RWPE1 (cell line): ENCODE measurements at places on chromosomes 5 and 9.

DNA sequence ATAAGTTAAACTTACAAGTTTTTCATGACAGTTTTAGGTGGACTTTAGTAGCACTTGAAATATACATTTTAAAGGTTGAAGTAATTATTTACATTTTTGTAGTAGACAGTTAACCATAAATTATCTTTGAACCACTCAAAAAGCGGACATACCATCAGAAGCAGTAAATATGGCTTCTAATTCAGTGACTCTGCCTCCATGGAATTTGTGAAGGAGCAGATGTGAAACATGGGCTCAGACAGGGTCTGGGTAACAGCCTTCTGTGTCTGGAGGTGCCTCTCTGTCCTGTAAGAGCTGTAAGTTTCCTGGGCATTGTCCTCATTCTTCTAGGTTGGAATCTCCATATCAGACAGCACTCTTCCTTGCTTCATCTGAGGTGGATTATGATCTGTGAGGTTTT is 12.4 kb downstream of the RLN2 start:
- no peak for DNase-seq

DNA sequence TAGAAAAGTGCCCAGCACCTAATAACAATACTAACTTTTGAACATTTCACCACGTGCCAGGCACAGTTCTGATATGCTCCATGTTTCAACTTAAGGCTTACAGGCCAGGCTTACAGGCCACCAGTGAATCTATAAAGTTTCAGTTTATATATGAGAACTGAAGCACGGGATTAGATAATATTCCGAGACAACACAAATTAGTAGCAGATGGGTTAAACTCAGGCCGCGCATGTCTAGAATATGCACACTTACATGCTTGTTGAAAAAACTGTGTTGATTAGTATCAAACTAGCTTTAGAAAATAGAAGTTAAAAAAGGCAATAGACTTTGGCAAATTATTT is 587.9 kb downstream of the MTRR start:
- no peak for DNase-seq

DNA sequence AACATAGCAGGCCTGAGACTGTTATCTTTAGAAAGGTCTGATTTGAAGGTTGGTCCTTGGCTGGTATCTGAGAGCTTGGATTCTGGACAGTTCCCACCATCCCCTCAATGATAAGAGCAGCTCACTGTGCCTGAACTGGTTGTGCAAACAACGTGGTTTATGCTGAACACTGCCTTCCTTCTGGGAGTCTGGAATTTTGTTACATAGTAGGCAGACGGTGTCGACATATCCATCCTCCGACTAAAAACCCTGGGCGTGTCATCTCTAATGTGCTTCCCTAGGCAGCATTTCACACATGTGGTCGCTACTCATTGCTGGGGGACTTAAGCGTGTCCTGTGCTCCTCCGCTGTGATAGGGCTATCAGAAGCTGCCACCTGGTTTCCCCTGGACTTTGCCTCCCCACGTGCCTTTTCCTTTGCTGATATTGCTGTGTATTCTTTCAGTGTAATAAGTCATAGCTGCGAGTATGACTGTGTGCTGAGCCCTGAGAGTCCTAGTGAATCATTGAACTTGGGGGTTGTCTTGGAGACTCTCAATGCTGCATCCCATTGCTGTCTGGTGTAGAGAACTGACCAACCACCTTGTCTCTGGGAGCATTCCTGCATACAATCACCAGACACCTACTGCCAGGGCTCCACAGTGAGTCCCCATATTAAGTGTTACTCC is 119.1 kb upstream of the TBC1D2 start:
- DNase-seq: peak; percentile 52

DNA sequence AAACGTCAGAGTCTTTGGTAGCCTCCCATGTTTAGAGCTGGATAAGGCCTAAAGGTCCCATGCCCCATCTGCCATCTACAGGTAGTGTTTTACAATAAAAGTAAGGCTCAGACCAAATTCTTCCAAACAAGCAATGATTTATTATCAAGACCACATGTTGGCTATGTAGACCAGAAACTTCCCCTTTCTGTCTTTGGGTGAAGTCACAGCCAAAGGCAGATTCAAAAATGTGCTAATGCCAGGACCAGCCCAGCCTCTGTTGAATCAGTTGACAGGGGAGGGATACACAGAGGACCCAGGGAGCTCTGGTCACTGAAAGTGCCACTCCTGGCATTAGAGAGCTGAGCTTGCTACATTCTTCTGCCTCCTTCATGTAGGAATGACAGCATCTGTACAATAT is 360.8 kb downstream of the NTRK2 start:
- no peak for DNase-seq

DNA sequence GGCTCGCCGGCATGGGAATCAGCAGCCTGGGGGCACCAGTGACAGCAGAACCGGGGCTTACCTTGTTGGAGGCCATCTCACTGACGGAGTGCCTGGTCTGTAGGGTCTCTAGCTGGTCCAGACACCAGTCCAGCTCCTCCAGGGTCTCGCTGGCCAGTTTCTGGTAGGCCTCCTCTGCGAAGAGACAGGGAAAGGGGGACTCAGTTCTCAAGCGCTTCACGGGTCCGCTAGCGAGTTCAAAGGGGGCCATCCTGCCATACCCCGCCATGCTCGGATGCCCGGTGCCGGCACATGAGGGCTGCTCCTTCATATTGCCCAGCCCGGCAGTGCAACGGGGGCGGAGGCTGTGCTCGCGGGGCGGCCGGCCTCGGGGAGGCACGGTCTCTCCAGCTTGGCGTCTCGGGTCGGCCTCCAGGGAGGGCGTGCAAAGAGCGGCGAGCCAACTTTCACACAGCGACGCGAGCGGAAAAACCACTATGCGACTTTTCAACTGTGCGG is 456.0 kb downstream of the RAB3C start:
- DNase-seq: no peak

DNA sequence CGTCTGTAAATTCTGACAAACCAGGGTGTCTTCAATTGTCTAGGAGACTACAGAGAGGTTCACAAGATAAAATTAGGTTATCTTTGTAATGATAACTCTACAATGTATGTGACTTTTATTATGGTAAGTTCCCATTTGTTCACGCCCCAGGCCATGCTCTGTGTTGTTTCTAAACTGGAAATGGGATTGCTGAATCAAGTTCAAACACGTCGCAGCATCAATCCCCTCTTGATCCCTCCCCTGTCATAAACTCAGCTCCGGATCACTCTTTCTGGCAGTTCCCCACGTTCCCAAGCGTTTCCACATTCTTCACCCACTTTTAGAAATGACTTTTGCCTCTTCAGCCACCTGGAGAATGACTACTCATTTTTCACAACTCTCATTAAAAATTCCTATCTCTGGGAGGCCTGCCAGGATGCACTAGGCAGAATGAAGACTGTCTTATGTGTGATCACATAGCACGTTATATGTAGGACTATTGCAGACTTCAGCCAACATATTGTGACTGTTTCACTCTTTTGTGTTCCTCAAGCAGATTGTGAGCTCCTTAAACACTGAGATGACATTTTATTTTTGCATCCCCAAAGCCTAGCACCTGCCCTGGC is 1124.2 kb upstream of the WWC1 start:
- peak; percentile 47 for DNase-seq

DNA sequence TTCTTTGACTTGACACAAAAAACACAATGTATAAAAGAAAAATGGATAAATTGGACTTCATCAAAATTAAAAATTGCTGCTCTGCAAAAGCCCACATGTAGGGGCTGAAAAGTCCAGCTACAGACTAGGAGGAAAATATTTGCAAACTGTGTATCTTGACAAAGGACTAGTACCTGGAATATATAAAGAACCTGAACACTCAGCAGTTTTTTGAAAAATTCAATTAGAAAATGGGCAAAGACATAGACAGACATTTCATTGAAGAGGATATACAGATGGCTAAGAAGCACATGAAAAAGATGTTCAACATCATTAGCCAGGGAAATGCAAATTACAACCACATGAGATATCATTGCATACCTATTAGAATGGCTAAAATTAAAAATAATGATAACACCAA is 18.5 kb upstream of the TAL2 start:
- DNase-seq: no peak

DNA sequence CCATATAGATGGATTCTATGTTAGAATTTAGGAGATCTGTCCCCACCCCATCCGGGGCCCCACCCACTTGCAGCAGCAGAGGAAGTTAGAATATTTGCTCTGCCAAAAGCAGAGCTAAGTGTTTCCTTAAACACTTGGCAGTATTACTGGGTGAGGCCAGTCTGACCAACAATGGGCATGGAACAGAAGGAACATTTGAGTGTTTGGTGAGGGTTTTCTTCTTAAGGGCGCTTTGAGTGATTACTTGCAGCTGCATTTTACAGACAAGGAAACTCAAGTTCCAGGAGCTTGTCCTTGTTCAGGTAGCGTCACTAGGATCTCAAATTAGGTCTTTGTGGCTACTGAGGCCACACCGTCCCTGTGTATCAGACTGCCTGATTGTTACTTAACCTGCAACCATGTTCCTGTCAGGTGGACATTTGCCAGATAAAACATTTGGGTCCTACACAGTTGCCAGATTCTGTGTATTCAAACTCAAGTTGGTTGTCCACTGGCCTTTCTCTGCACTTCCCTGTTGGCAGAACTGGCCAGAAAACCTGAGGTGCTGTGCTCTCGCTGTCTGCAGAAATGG is 59.3 kb downstream of the SLC46A2 start:
- no peak for DNase-seq

- DNase-seq: no peak
Measured at GRCh38 chr9:76218117-76218885, 175.9 kb downstream of the RFK start.

- no peak for DNase-seq
Measured at GRCh38 chr9:127139071-127139731, 16.8 kb upstream of the ANGPTL2 start.

- no peak for DNase-seq
Measured at GRCh38 chr5:119318256-119318894, 37.4 kb upstream of the TNFAIP8 start.

DNA sequence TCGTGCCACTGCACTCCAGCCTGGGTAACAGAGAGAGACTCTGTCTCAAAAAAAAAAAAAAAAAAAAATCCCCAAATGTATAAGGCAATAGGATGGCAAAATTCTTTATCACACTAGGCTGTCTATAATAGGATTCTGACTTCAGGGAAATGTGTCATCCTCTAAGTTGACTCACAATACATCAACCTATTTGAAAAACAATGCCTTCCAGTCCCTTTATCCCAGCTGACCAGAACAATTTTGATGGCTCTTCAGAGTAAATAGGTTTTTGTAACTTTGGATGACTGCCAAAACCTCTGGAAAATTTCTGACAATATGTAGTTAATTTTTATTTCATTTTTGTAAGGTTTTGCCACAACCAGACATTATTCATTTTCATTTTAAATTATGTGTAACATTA is 184.1 kb downstream of the CCDC192 start:
- peak; percentile 40 for DNase-seq

DNA sequence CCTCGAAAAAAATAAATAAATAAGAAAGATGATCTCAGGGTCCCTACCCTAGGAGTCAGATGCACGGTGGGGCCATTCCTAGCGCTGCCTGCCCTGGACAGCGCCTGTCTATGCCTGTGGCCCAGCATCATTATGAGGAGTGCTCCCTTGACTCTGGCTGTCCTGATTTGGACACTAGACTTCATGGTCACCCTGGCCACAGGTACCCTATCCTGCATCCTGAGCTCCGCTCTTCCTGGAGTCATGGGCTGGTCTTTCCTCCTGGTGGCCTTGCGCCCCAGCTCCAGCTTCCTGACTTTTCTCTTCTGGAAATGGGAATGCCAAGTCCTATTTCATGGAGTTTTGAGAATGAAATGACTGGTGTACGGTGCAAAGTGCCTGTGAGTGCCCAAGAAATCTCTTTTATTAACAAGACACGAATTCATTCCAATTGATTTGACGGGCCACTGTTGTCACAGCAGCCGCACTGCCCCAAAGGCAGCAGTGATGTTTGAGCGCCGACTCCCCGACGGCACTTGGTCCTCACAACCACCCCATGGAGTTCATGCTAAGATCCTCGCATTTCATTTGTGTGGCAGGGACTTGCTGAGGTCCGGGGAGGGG is 564 bp upstream of the AIF1L start:
- no peak for DNase-seq

- no peak for DNase-seq
Measured at GRCh38 chr9:87592554-87593358, 95.1 kb downstream of the DAPK1 start.

DNA sequence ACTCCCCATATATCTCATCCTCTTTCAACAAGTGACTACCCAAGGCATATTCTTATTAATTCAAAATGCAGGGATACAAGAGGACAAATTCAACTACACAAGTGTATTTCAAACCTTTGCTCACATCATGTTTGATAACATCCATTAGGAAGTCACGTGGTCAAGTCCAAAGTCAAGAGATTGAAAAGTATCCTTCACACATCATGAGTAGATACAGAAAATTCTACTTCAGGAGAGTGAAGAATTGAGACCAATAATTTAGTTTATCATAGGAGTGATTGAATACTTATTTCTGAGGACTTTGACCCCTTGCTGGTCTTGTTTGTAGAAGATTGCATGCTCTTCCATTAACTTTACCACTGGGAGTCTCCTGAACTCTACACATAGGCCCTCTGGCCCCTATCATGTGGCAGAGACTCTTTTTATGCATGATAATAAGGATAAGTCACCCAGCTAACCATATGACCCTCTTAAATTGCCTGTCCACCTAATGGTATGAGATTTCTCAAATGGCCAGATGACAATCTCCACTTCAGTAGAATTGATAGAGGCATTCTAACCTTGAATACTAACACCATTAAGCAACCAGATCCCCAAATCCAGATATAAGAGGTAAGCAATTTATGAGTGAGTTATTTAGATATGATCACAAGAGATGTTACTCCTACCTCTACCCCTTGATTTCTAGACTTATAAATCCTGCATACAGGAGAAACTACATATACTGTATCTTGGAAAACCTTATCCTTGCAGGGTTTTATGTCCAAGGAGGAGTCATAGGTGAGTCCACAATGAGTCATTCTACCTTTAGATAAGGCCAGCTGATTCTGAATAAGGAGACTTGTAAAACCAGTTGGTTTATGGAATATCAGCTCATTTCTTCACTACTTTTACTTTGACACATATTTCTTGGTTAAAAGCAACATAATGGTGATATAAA is 26.6 kb upstream of the SLC46A2 start:
- DNase-seq: peak; percentile 82

DNA sequence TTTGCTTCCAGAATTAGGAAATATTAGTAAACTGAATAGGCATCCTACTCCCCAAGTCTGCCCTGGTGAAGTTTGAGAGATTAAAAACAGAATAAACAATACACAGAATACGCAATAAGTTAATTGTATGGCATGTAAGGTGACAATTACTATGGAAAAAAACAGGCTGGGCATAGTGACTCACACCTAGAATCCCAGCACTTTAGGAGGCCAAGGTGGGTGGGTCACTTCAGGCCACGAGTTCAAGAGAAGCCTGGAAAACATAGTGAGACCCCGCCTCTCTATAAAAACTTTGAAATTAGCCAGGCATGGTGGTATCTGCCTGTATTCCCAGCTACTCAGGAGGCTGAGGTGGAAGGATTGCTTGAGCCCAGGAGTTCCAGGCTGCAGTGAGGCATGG is 64.2 kb upstream of the SUSD1 start:
- no peak for DNase-seq

DNA sequence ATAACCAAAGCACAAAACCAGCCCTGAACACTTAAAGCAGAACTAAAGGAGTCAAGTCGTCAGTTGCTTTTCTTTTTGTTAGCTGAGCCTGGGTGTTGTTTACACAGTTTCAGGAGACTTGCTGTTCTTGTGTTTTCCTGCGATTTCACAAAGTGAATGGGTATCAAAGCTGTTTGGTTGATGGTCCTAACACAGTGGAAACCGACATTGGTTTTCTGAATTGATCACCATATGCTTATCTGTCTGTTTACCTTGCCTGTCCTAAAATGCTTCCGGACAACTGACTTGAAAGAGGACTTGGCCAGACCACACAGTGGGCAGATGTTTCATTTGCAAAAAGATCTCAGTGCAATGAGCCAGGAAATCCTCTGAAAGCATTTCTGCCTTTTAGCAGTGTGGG is 676.4 kb downstream of the PRELID2 start:
- no peak for DNase-seq
